ENCODE measurements at places on chromosomes 7 and 10. TPM values are rescaled to one million over a fixed set of nuclear protein-coding genes. Genes with fewer than 3 reads are reported as not detected.
A peak's percentile ranks its signal among the peaks of the same experiment; 100 is the strongest.

DNA sequence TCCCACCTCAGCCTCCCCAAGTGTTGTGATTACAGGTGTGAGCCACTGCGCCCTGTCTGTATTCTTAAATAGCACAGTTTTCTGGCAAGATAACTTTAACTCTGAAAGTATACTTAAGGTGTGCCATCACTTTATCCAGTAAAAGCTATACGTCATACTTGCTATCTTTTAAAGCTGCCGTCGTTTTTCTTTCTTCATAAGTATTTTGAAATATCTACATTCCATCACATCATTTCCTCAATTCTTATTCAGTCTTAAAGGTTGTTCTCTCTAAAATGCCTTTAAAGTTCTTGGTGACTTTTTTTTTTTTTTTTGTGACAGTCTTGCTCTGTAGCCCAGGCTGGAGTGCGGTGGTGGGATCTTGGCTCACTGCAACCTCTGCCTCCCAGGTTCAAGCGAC lies 34.7 kb downstream of the PTPN12 start:
- DNase-seq, result no peak
- peaks cover 48% of the 10 kb centered on the region for H3K4me1 ChIP-seq
- H3K27ac ChIP-seq, result peak overlapping the region; percentile 10
- no peak overlapping the region for H3K4me3 ChIP-seq
- no peaks in the 10 kb centered on the region for H3K27me3 ChIP-seq

The OR9A4 gene
- not detected for total RNA-seq

DNA sequence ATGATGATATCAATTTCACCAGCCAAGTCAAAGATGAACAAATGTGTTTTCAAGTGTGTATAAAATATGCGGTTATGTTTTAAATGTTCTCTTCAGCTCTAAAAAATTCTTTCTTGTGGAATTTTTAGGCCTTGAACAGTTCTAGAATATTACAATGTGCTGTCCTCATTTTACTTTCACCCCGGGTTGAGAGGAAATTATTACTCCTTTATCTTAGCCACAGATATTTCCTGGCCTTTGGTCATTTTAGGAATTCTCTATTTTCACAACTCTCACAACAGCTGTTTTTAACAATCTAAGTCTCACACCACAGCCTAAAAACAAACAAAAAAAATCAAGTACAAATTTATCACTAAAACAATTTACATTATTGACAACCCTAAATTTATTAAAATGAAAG lies 112.2 kb upstream of the HGF start:
- H3K27ac ChIP-seq, result no peak overlapping the region
- H3K4me3 ChIP-seq, result no peak overlapping the region
- H3K4me1 ChIP-seq, result no peaks in the 10 kb centered on the region
- peaks cover 11% of the 10 kb centered on the region for H3K36me3 ChIP-seq

The ACSM6 gene
- total RNA-seq, result not detected

DNA sequence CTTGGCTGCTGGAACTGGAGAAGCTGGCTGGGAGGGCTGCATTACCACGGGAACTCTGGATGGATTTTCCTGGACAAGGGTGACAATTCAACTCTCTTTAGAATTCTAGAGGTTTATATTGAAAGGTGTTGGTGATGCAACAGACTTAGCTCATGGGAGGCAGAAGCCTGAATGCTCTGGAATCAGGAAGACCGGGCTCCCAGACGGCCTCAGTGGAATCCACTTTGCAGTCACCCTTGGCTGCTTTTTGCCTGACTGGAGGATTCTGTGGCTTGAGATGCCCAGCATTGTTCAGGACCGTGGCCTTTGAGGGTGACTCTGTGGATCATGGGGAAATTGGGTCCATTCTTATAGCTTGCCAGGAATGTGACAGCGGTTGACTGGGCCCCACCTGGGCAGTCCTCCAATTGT lies 32.3 kb downstream of the PYROXD2 start:
- H3K4me3 ChIP-seq, result no peak overlapping the region
- no peak overlapping the region for H3K27ac ChIP-seq
- no peaks in the 10 kb centered on the region for H3K36me3 ChIP-seq
- DNase-seq, result no peak
- H3K4me1 ChIP-seq, result no peaks in the 10 kb centered on the region

The NRG3 gene
- total RNA-seq, result not detected

DNA sequence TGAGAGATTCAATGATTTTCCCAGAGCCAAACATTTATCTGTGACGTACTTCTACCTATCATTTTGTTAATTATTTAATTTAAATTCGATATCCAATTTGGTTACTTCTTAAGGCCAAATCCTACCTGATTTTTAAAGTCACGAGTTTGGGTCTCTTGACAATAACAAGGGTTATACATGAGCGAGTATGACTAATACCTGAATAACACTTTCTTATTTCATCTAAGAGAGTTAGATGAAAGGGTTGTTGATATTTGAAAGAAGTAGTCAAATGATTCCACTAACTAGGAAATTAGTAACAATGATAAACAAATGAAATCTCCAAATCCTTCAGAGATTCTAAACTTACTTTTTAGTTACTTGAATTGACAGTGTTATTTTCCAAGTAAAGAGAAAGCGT lies 1086.9 kb downstream of the XPNPEP1 start:
- DNase-seq, result no peak
- no peaks in the 10 kb centered on the region for H3K4me1 ChIP-seq
- H3K27ac ChIP-seq, result no peak overlapping the region
- no peaks in the 10 kb centered on the region for H3K27me3 ChIP-seq
- H3K4me3 ChIP-seq, result no peak overlapping the region

All from natural killer cell treated with Interleukin-12 subunit alpha and Interleukin-12 subunit beta and Interleukin-15 and Interleukin-18, amount 100 ng/mL, for 72 hours (primary cell).